ENCODE measurements at places on chromosomes 5 and 9. TPM values are rescaled to one million over a fixed set of nuclear protein-coding genes. Genes with fewer than 3 reads are reported as not detected.

DNA sequence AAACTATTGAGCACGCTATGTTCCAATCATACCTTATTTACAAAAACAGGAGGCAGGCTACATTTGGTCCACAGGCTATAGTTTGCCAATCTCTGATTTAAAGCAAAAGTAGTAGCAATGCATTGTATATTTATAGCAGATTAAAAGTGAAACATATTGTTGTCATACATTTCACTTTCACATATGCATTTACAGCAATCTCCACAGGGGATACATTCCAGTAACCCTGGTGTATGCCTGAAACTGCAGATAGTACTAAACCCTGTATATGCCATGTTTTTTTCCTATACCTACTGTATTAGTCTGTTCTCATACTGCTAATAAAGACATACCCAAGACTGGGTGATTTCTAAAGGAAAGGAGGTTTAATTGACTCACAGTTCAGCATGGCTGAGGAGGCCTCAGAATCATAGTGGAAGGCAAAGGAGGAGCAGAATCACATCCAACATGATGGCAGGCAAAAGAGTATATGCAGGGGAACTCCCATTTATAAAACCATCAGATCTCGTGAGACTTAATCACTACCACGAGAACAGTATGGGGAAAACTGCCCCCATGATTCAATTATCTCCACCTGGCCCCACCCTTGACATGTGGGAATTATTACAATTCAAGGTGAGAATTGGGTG lies 5.9 kb upstream of the CSF1R start:
- DNase-seq = no peak

DNA sequence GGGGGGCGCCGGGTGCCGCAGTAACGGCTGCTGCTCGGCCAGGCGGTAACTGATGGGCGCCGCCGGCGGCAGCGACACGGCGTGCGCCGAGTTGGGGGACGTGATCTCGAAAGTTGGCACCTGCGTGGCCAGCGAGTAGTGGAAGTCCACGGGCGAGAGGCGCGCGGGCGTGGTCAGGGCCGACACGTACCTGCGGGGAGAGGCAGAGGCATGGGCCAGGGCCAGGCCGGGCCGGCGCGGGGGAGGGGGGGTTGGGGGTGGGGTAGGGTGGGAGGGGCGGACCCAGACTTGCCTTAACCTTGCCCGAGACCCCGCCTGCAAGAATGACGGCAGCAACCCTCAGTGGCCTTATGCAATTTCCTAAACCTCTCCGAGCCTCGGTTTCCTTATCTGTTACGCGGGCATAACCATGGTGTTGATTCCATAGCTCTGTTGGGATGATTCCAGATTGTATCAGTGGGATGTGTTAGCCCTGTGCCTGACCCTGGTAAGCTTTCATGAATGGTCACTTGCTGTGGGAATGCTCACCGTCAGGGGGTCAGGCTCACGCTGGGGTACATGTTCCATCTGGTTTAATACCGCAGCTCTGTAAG lies 53.0 kb downstream of the PSD2 start:
- no peak for DNase-seq

DNA sequence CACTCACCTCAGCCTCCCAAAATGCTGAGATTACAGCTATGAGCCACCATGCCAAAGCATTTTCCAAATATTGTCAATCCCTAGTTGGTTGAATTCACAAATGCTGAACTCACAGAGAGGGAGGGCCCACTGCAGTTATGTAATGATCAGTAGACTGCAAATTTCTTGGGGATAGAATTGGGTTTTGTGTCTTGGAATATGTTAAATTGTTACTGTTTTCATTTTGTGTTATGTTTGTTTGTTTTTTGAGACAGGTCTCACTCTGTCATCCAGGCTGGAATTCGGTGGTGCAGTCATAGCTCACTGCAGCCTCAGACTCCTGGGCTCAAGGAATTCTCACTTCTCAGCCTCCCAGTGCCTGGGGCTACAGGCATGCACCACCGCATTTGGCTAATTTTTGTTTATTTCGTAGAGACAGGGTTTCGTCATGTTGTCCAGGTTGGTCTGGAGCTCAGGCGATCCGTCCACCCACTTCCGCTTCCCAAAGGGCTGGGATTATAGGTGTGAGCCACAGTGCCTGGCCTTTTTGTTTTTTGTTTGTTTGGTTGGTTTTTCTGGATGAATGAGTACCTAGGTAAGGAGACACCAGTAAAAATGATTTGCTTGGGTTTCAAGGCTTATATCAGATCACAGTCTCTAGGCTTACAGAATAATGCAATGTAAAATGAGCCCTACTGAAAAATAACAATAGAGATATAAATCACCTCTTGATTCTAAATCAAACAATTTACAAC lies 31.5 kb upstream of the LMNB1 start:
- DNase-seq = no peak

- DNase-seq = no peak
Measured at GRCh38 chr9:92185096-92185495, 69.9 kb upstream of the SPTLC1 start.

- no peak for DNase-seq
Measured at GRCh38 chr5:102681403-102681983, 73.6 kb upstream of the PAM start.

GRCh38 chr9:6562201-6562600 lies 83.3 kb downstream of the GLDC start:
- no peak for DNase-seq

- DNase-seq = no peak
Measured at GRCh38 chr9:35666549-35666948, 1.6 kb upstream of the ARHGEF39 start.

Gene TSSK1B
- 0.33 TPM for total RNA-seq

Gene PCDHB11
- 2.3 TPM for total RNA-seq

Gene CLTA
- 202 TPM for total RNA-seq

Gene SPATA6L
- total RNA-seq = 14.4 TPM

Measured in breast epithelium (tissue), 4 donors.